ENCODE measurements at places on chromosomes 4 and X.

DNA sequence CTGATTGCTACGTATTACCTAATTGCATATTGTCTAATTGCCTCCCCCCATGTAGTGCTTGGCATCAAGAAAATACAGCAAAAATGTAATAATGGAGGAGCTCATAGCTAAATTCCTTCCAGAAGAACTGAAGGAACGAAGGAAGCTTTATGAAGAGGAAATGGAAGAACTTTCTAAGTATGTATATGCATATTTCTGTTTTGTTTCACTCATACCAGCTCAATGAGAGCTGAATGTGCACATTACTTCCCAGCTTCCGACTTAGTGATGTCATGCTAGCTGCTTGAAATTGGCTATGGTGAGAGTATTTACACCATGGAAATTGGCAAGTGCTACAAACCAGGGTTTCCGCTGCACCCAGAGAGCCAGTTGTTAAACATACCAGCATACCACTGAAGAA lies 34.7 kb downstream of the LONRF3 start:
- no peak for DNase-seq

DNA sequence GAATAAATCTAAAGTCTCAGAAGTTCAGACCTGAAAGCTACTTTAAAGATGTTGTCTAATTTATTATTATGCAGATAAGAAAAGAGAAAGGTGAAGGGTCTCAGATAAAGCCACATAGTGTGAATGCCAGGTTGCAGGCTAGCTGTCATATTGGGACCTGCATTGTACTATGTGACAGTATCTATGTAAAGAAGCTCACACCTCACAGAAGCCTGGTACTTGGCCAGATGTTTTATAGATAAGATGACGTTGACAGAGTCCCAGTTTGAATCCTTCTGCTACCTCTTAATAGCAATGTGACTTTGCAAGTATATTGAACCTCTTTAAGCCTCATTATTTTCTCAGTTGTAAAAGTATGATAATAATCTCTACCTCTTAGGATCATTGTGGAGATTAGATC lies 227.0 kb downstream of the SPRY1 start:
- DNase-seq: no peak

DNA sequence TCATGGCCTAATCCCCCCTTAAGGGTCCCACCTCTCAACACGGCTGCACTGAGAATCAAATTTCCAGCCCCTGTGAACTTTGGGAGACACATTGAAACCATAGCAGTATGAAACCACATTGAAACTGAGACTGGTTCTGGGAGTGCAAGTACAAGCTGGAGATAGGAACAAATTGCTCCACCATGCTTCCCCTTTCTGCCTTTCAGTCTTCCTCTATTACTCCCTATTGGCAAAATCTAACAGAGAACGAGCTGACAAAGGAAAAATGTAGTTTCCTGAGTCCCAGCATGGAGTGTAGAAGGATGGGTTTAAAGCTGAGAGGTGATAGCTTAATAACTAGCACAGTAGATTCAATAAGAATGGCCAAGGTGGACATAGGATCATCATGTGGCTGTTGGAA lies 161.7 kb upstream of the RPL34 start:
- no peak for DNase-seq

GRCh38 chr4:175514174-175514573 lies 297.9 kb downstream of the GPM6A start:
- no peak for DNase-seq

- DNase-seq: no peak
Observed at GRCh38 chr4:124000233-124000632, 603.6 kb downstream of the SPRY1 start.

DNA sequence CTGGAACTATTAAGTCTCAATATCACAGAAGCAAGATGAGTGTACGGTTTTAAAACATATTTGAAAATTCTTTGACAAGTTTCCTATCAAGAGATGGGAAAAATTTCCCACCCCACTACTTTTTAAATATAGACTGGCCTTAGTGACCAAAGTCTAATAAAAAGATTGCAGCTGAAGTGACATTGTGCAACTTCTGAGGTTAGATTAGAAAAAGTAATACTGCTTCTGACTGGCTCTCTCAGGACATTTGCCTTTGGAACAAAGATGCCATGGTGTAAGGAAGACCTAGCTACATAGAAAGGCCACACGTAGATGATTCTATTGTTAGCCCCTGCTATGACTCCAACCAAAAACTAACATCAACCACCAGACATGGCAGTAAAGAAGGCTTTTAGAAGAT lies 138.7 kb upstream of the FAM47C start:
- DNase-seq: no peak

- DNase-seq: no peak
Observed at GRCh38 chr4:16443504-16444088, 217.3 kb upstream of the TAPT1 start.

GRCh38 chr4:88696630-88697029 lies 999 bp downstream of the NAP1L5 start:
- DNase-seq: no peak

DNA sequence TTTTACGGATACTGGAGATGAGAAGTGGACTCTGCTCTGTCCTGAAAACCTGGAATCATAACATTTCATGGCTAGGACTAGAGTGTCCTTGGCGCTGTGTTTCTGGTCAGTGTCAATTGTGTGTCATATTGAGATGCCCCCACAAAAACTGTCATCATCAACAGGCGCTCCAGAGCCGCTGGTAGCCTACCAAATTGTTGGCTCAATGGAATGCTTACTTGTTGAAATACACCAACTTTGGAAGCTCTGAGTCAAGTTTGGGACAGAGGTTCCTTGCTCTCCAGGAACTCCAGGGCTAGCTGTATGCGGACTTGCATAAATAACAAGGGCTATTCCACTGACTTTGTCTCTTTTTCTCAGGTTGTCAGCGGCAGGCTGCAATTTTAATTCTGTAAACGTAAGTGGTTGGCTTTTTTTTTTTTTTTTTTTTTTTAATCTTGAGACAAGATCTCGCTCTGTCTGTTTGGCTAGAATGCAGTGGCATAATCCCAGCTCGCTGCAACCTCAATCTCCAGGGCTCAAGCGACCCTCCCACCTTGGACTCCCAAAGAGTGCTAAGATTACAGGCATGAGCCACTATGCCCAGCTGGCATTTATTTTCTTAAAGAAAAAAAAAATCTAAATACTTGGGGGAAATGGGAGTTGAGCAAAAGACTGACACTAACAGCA lies 871 bp upstream of the HPGD start:
- DNase-seq: no peak

- DNase-seq: no peak
Observed at GRCh38 chrX:4936315-4936714, 1222.9 kb upstream of the PRKX start.

DNA sequence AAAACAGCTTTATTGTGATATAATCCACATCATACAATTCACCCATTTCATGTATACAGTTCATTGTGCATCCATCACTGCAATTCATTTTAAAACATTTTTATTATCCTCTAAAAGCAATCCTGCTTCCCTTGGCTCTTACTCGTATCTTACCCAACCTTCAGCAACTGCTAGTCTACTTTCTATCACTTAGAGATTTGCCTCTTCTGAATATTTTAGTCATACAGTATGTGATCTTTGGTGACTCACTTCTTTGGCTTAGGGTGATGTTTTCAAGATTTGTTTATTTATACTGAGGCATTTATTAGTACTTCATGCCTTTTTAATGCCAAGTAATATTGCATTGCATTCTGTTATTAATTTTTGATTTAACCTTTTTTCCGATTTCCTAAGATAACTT lies 15.0 kb upstream of the MSMO1 start:
- DNase-seq: no peak

DNA sequence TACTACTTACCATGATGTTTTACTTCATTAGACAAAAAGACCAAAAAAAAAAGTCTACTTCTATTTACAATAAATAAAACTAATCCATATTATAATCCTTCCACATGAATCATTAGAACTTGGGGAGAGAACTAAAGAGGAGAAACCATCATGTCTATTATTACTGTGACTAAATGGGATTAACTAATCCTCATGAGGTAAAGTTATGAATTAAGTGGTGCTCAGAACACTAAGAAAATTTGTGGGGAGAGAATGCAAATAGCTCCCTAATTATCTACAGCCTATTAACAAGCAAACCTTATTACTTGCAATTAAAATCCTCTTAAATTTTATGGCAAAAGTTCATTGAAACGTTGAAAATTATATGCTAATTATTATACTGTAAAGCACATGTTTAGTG lies 68.8 kb downstream of the MAB21L2 start:
- no peak for DNase-seq

DNA sequence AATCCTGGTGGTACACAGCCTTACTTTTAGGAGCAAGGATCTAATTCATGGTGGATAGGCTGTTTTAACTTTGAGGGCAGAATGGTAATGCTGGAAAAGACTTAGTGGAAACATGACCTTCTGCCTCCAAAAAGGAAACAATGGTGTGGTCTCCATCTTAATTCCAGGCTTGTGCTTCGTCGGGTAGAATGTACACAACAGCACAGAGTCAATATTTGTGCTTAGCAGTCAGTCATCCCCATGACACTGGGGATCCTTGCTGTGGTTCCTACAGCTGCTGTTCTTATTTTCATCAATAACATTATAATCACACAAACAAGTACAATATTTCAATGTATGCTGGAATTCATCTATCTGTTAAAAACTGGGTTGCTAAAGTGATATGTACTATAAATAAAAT lies 104.4 kb downstream of the HHIP start:
- DNase-seq: no peak

GRCh38 chr4:48082956-48083355 lies 51.1 kb downstream of the TXK start:
- no peak for DNase-seq

DNA sequence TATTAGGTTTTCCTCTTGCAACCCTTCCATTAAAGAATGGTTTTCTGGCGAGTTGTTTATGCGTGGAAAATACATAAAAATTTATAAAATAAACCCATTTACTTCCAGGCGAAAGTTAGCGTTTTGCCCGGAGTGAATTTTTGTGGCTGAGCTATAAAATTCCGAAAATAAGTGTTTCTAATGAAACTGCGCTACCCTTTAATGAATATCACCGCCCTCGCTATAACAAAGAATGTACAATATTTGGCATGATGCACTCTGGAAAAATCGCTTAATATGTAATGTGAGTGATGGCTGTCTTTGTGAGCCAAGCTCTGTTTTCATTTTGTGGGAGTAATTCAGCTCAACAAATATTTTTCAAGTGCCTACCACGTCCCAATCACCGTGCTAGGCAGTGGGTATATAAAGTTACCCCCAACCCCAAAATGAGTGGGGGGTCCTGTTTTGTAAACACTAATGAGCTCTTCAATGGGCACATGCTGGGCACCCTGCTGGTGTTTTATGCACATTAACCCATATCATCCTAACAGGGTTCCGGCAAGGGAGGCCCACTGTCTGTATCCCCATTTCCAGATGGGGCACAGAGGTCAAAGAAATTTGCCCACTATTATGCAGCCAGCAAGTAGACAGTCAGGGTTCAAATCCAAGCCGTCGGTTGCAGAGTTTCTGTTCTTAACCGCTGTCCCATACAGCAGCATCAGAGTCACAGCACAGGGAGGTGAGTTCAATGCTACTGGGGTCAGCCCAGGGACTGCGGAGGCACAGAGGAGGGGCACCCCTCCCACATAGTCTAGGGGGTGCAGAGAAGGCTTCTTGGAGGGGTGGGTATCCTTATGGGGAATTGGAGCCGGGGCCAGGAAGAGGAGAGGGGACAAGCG lies 65.7 kb upstream of the STX18 start:
- no peak for DNase-seq

- no peak for DNase-seq
Observed at GRCh38 chrX:149522916-149523315, 17.8 kb upstream of the IDS start.

DNA sequence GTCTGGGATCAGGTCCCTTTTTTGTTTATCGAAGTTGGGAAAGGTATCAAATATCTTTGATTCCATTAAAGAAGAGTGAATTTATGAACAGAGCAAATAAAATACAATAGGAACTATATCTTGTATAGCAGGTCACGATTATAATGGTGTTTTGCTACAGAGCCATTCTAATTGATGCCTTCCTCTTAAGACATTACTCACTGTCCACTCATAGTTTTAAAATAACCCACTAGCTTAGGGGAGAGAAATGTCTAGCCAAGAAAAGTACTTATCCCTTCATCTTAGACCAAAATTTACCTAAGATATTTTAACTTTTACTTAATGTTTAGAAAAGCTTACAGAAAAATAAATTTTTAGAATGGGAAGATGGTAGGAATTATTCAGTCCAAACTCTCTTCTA lies 112.0 kb upstream of the PABPC4L start:
- no peak for DNase-seq
